NCI-H1436 treated with DMSO at 0.1 percent for 48 hours (cell line): ENCODE measurements at places on chromosomes 2 and 18.

GRCh38 chr2:178306352-178307073, 112.2 kb downstream of the OSBPL6 start:
- peak; percentile 53 for DNase-seq

DNA sequence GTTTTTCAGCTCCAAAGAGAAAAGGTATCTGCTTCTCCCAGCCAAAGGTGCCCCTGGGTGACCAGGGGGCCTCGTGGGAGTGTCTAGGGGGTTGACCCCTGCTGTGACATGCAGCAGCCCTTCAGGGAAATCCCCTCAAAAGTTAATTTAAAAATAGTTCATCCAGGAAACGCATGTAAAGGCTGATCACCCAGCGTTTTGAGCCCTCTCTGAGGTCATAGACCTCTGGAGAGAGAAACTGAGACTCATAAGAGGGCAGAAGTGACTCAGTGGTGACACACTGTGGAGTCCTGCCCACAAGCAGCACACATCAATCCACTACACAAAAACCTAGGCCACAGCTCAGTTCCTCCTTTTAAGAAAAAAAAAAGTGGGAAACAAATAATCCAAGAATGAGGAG, 11.9 kb downstream of the GAL3ST2 start:
- no peak for DNase-seq

GRCh38 chr2:120589771-120590608, 145.7 kb upstream of the GLI2 start:
- DNase-seq = no peak

GRCh38 chr2:209391776-209392401, 32.0 kb upstream of the MAP2 start:
- DNase-seq = no peak

GRCh38 chr2:131056204-131056931, 36.9 kb downstream of the FAM168B start:
- DNase-seq = no peak

DNA sequence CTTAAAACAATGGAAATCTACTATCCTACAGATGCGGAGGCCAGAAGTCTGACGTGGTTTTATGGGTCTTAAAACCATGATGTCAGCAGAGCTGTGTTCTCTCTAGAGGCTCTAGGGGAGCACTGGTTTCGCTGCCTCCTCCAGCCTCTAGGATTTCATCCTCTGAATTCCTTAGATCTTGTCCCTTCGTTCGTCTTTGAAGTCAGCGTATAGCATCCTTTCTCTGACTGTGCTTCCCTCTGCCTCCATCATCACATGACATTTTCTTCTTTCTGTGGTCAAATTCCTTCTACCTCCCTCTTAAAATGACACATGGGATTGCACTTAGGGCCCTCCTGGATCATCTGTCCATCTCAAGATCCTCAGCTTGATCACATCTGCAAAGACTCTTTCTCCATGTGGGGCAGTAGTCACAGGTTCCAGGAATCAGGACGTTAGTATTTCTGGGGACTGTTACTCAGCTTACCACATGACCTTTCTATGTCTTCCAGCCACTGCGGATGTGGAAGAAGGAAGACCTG, 22.7 kb upstream of the NCK2 start:
- DNase-seq = no peak

DNA sequence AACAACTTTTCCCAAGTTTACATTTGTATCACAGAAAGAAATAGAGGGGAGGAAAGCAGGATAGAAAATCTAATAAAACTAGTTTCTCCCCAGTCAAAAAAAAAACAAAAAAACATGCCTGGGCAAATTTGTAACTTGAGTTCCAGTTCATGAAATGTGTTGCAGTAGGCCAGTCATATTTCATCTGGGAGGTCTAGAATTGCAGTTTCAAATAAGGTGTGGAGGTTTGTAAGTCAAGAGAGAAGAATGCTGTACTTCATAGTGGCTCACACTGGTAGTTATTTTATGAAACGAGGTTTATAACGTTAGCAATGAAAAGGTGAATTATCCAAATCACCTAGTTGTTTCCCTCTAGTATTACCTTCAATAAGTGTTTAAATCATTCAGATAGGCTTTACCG, 1313.9 kb upstream of the SLC39A10 start:
- DNase-seq = no peak

DNA sequence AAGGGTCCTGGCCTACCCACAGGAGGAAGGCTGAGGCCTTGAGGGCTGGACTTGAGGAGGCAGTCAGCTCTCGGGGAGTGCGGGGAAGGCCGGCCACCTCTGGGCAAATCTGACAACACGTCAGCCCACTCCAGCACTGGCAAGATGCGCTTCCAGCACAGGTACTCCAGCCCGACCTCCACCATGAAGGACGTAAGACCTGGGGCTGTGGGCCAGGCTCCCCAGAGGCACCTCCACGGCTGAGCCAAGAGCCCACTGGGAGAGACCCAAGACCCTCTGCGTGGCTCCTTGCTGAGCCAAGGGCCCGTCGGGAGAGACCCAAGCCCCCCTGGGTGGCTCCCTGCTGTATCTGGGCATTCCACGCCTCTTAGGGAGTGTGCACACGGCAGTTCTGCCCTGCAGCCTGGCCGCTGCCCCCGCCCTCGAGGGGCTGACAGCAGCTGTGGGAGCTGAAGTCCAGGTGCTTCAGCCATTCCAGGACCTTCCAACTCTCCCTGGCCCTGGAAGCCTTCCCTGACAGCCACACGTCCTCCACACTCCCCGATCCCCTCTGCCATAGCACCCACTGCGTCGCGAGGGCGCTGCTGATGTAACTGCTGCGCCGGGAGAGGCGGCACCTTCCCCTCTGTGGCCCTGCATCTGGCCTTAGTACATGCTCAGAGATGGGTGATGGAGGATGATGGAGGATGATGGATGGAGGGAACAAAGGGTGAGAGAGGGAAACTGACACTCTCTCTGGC, 50.2 kb downstream of the BIN1 start:
- no peak for DNase-seq

GRCh38 chr2:97715951-97716694, 2.7 kb downstream of the ZAP70 start:
- DNase-seq = no peak
